ENCODE measurements at places on chromosomes 5 and 9.
A peak's percentile ranks its signal among the peaks of the same experiment; 100 is the strongest.

DNA sequence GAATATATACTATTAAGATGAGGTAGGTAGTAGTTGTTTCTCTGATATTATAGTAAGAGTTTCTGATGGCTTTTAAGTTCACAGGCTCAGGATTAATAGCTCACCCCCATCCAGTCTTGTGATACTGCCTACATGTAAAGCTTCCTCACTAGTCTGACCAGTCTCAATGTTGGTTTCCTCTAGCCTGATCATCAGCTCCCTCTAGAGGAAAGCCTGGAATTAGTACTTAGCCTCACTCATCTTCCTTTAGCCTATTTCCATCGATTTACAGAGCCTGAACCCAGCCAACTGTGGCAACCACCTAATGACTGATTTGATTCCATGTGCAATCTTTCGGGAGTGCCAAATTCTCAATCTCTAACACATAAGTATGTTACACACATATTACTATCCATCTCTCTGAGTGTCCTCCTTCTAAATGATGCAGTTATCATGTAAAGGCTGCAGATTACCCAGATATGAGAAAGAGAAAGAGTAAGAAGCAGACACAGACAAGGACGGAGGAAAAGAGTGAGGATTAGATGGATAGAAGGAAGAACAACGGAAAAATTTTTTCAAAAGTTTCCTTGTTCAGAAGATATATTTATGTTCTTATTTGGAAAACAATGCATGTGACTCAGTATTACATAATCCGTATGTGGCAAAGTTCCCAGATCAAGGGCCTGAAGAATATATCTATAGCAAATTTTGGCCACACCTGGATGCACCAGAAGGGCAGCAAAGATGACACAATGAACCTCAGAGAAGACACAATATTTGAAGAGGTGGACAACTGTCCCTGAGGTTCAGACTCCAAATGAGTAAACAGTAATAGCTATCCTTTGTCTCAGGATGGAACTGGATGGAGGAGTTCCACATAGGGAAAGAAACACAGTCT, 333.7 kb downstream of the ELAVL2 start:
- peak; percentile 1 for DNase-seq

GRCh38 chr5:148790545-148791333, 35.7 kb upstream of the ADRB2 start:
- no peak for DNase-seq

DNA sequence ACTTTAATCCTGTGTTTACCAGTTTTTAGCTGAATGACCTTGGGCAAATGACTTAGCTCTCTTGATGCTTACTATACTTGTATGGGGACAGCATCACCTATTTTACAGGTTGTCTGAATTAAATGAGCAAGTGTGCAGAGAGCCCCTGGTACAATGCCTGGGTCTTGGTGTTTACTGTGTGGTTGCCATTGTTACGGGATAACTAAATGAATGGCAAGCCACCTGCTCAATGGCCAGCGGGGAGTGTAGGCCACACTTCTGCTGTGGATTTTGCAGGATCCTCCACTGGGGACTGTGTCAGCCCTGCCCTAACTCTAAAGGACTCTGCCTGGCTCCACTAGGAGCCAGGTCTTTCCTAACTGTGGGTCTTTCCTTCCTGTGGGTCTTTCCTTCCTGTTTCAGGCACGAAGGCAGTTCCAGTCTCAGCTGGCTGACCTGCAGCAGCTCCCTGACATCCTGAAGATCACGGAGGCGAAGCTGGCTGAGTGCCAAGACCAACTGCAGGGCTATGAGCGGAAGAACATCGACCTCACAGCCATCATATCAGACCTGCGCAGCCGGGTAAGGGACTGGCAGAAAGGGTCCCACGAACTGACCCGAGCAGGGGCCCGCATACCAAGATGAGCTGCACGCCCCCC, 10.3 kb upstream of the GLE1 start:
- DNase-seq = no peak

DNA sequence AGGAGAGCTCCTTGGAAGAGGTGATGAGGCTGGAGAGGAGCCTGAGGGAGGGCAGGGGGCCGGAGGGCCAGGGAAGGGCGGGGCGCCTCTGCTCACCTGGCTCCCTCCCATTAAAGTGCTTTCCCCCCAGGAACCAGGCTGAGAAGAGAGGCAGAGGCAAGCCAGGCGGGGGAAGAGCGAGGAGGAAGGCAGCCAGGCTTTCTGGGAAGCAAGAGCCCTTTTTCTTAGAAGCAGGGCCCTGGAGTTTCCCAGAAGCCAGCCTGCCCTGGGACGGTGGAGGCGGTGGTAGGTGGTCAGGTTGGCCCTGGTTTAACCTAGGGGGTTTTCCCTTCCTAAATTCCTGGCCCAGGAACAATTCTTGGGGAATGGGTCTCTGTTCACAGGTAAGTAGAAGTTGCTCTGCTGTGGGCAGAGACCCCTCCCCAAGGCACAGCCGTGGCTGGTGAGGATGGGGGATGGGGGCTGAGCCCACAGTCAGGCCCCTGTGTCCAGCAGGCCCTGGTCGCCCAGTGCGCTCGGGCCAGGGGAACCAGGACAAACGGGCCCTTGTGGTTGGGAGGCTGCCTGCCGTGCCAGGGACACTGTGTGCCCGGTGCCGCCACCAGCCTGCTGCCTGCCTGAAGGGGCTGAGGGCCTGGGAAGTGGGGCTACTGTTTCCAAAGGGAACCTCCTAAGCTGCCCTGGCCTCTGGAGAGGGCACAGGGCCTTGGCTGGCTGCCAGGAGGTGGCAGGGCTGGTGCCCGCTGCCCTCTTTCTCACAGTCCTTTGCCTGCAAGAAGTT, 16.6 kb upstream of the RALGDS start:
- DNase-seq = no peak

DNA sequence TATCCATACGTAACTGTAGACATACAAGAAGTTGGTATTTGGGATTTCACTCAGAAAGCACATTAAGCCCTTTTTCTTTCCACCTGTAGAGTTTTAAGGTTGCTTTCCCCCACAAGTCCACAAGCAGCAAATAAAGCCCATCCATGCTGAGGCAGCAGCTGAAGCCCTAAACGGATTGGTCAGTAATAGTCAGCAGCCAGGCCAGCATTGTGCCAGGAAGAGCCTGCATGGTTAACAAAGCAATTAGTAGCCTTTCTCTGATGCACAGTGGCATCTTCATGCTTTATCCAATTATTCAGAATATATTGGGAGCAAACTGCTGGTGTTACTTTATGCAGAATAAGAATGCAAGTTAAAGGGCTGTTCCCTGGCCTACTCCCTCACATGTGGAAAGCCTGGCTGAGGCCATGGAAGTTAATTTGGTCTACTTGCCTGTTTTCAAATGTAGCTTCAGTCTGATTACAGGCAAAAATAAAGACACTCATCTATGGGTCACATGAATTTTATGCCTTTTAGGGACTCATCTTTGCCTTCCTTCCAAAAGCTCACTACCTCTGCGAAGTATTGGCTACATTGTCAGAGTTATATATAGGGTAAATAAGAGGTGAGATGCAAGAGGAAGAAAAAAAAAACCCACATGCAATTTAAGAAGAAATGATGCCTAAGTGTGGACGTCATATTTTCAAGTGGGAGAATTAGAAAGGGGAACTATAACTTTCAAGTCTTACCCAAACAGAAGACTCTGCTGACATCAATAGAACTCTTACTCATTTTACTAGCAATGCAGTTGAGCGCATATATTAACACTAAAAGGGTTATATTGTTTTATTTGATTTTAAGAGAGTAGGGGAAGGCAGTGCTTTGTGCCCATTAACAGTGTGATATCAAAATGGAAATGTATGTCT, 15.9 kb downstream of the EBF1 start:
- no peak for DNase-seq

DNA sequence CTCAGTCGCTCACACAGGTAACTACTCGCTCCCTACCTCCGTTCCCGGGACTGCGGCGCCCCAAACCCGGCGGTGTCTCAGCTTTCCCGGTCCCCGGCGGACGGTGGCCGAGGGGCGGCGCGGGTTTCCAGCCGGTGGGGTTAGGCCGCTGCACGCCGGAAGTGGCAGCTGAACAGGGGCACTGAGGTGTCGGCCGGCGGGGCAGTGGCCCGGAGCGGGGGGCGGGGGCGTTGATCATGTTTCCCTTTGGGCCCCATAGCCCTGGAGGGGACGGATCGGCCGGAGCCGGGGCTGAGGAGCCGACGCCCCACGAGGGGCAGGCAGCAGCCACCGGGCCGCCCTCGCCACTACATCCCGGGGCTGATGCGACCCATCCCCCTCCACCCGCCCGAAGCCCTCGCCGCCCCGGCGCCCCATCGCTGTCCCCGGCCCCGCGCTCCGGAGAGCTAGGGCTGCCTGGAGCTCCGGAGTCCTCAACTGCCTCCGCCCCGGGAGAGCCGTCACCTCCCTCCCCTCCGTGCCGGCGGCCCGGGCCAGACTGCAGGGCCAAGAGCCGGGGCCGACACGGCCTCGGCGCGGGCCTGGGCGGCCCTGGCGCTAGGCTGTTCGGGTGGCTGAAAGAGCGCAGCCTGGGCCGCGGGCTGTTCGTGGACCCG, at the start of gene DCAF10:
Gene DCAF10, plus strand, starts transcription at position 167 of the 656 bp plus-strand sequence. Its CDS starts 70 bp downstream, at position 237.
- no peak for DNase-seq

DNA sequence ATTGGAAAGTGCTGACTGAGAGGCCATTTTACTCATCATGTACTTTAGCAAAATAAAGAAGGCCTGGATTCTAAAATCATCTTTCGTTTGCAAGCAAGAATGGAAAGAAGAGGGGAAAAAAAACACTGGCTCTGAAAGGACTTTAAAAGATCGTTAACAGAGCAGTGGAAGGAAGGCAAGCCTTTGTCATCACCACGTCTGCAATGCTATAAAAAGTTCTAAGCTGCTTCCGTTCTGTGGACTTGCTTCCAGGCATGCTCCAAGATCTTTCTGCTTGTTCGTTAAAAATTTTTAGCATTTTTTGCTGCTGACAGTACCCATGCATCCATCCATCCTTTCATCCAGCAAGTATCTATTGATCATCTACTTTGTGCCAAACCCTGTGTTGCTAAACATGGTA, 226.5 kb downstream of the GABBR2 start:
- DNase-seq = no peak

DNA sequence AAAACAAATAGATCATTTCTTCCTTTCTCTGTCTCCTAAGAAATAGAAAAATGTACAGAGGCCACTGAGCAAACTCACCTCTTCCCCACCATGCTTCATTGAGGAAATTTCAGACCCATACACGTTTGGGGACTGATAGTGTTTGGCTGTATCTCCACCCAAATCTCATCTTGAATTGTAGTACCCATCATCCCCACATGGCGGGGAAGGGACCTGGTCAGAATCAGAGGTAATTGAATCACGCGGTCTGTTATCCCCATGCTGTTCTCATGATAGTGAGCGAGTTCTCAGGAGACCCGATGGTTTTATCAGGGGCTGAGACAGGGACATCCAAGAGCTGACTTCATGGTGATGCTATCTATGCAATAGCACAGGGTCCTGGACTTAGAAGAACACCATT, 1655.8 kb downstream of the MAT2B start:
- no peak for DNase-seq

DNA sequence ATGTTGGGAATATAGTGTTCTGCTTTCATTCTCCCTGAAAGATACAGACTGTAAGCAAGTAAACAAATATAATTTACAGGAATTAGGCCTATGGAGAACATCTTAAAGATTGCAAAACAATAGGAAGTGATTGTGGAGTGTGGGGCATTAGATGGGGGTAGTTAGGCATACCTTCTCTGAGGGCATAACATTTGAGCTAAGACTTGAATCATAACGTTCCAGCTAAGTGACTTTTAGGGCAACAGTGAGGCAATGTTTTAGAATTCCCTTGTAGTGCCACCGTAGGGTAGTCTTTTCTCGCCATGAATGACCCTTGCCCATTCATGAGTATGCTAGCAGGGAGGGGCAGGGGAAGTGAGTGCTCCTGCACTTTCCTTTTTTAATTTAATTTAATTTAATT, 173.3 kb downstream of the SPATA31D1 start:
- no peak for DNase-seq

Data from NCI-H1417 treated with DMSO at 0.1 percent for 48 hours (cell line).